Stimulated activated CD8-positive, alpha-beta memory T cell treated with anti-CD3 and anti-CD28 coated beads, Interleukin-15, amount 100 ng/mL, for 48 hours (primary cell): ENCODE measurements at places on chromosomes 2 and 18.

- no peak for DNase-seq
These were observed 1.0 kb downstream of the ACVR1 start for GRCh38 chr2:157874997-157875640.

GRCh38 chr2:224114428-224114827 lies 75.3 kb upstream of the SERPINE2 start:
- no peak for DNase-seq

GRCh38 chr2:71576541-71576940 lies 123.2 kb downstream of the DYSF start:
- no peak for DNase-seq

DNA sequence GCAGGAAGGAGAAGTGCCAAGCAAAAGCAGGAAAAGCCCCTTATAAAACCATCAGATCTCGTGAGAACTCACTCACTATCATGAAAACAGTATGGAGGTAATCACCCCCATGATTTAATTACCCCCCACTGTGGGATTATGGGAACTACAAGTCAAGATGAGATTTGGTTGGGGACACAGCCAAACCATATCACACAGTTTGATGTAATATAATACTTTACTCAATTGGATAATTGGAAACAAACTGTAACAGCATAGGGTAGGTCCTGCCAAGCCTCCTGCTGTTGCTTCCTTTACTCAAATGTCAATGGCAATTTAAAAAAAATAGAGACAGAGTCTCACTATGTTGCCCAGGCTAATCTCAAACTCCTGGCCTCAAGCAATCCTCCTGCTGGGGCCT lies 15.5 kb upstream of the METTL21A start:
- no peak for DNase-seq
